IMR-90 (cell line): ENCODE measurements at places on chromosomes 11 and 22. TPM values are rescaled to one million over a fixed set of nuclear protein-coding genes. Genes with fewer than 3 reads are reported as not detected.
A peak's percentile ranks its signal among the peaks of the same experiment; 100 is the strongest.

HOATZ gene
- not detected in 2 replicates for total RNA-seq

SPON1 gene
- 0.56 and 0.72 TPM in 2 replicates for total RNA-seq

MAP6 gene
- 2.5 and 3.0 TPM in 2 replicates for total RNA-seq

MAJIN gene
- total RNA-seq: not detected in 2 replicates

DNA sequence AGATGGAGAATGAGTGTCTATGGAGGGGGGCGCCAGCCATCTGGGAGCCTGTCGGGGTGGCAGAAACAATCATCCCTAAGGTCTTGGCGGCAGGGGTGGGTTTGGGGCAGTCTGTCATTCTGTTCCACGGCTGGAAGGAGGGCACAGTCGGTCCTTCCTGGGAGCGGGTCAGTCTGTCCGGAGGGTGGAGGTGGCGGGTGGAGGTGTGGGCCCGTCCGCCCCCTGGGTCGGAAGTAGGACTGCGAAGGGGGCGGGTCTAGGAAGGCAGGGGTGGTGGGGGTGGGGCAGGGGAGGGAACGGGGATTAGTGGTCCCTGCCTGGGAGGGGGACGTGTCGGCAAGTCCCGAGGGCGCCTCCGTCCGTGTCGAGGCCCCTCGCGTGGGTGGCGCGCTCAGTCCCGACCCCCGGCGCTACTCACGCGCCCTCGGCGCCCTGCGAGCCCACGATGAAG, 461 bp downstream of the TBC1D10A start:
- H3K36me3 ChIP-seq: peaks cover 5% of the 10 kb centered on the region
- no peak for DNase-seq
- peak overlapping the region; percentile 97 for H3K4me3 ChIP-seq

- H3K27ac ChIP-seq: no peak overlapping the region
- H3K4me1 ChIP-seq: no peaks in the 10 kb centered on the region
- peaks cover 38% of the 10 kb centered on the region for H3K36me3 ChIP-seq
These were observed 41.2 kb upstream of the TESMIN start for GRCh38 chr11:68792400-68792966.

- H3K27me3 ChIP-seq: peaks cover 28% of the 10 kb centered on the region
- no peaks in the 10 kb centered on the region for H3K36me3 ChIP-seq
- no peaks in the 10 kb centered on the region for H3K4me1 ChIP-seq
- DNase-seq: no peak
- no peak overlapping the region for H3K4me3 ChIP-seq
These were observed 45.6 kb downstream of the COMMD9 start for GRCh38 chr11:36243641-36244040.

DNA sequence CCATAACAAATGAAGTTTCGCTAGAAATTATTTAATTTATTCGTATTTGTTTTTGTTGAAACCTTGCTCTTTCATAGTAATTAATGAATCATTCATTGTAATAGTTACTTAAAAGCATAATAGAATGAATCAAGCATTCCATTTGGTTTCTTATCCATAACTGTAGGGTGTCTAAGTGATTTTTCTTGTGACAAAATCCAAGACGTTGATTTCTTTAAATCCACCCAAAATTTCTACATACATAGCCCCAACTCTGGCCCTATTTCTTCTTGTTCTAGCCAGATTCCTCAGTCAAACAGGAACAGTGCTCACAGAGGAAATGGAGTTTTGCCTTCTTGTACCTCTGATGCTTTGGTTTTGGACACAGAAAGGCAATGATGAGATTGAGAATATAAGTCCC, 25.5 kb downstream of the UBASH3B start:
- no peaks in the 10 kb centered on the region for H3K36me3 ChIP-seq
- H3K27ac ChIP-seq: no peak overlapping the region
- H3K4me1 ChIP-seq: peaks cover 8% of the 10 kb centered on the region
- no peak overlapping the region for H3K4me3 ChIP-seq
- H3K27me3 ChIP-seq: no peaks in the 10 kb centered on the region

- H3K27ac ChIP-seq: no peak overlapping the region
- H3K36me3 ChIP-seq: no peaks in the 10 kb centered on the region
- peaks cover 5% of the 10 kb centered on the region for H3K27me3 ChIP-seq
- no peak for DNase-seq
- no peak overlapping the region for H3K4me3 ChIP-seq
These were observed 5.0 kb upstream of the MTNR1B start for GRCh38 chr11:92964471-92964870.

DNA sequence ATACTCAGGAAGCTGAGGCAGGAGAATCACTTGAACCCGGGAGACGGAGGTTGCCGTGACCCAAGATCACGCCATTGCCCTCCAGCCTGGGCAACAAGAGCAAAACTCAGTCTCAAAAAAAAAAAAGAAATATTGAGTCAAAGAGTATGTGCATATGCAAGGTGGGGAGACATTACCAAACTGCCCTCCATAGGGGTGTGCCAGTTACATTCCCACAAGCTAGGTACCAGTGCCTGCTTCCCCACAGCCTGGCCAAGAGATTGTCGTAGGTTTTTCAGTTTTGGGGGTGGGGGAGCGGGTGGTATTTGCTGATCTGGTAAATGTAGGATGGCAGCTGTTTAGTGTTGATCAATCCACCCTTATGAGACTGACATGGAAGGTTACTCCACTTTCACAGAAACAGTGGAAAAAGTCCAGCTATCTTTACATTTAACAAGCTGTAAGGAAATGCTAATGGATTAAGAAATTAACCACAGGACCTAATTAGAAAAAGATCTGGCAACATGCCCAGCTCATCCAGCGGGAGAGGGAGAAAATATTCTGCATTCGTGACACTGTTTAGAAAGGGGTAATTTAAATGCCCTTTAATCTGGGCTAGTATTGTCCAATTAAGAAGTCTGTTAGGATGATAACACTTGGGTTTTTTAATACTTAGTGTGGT, 89.4 kb downstream of the PACS1 start:
- H3K27ac ChIP-seq: no peak overlapping the region

- H3K27ac ChIP-seq: no peak overlapping the region
- DNase-seq: no peak
- no peak overlapping the region for H3K4me3 ChIP-seq
- peaks cover 7% of the 10 kb centered on the region; the same call in 1 of the 2 replicates for H3K4me1 ChIP-seq
- H3K27me3 ChIP-seq: no peaks in the 10 kb centered on the region
These were observed 112.9 kb upstream of the DDI1 start for GRCh38 chr11:103923451-103923931.

GRCh38 chr11:121944556-121945230, 171.3 kb downstream of the BLID start:
- no peak overlapping the region for H3K27ac ChIP-seq
- DNase-seq: no peak
- no peaks in the 10 kb centered on the region; the same call in 1 of the 2 replicates for H3K27me3 ChIP-seq
- no peaks in the 10 kb centered on the region for H3K36me3 ChIP-seq
- no peaks in the 10 kb centered on the region for H3K4me1 ChIP-seq
